ENCODE measurements at places on chromosomes 1 and 21.

DNA sequence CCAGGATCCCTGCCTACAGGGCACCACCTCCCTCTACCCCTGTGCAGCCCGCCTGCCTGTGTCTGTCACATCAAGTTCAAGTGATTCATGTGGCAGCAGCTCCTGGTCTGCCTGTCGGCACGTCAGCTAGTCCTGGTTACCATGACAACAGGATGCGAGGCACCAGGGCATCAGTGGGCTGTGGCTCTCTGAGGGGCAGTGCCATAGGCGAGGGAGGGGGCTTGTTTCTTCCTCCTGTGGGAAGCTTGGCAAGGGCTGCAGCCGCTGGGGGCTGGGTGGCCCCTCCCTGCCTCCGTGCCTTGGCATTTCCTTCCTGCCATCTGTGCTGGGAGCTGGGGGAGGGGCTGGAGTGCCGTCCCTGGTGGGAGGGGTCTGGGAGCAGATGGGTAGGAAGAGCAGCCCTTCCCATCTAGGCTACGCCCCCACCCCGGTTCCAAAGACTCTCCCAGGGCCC, 43.1 kb downstream of the FOXO6 start:
- no peak overlapping the region for H3K27ac ChIP-seq
- no peak for DNase-seq
- peaks cover 9% of the 10 kb centered on the region for H3K4me1 ChIP-seq
- no peaks in the 10 kb centered on the region for H3K27me3 ChIP-seq

DNA sequence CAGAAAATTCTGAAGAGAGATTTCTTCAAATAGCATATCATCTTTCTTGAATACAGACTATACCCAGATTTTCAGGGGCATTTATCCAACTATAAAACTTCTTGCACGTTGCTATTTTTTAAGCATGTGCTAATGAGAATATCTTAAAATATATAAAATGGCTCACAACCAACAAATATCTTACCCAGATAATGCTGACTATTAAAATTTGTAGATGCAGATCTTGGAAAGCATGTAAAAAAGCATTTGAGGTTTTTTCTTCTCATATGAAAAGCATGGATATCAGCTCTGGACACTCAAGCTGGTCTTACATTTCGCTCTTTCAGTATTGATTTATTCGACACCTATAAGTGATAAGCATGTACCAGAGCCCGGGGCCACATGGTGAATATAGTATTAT, 1187.7 kb upstream of the ADGRL4 start:
- H3K27ac ChIP-seq = no peak overlapping the region
- no peak overlapping the region for H3K4me3 ChIP-seq
- no peaks in the 10 kb centered on the region for H3K4me1 ChIP-seq
- H3K27me3 ChIP-seq = no peaks in the 10 kb centered on the region
- no peak for DNase-seq

- no peaks in the 10 kb centered on the region for H3K36me3 ChIP-seq
- H3K4me1 ChIP-seq = peaks cover 47% of the 10 kb centered on the region
- H3K27ac ChIP-seq = no peak overlapping the region
- no peak for DNase-seq
- no peak overlapping the region for H3K4me3 ChIP-seq
These were observed 77.2 kb downstream of the ADGRL2 start for GRCh38 chr1:81877940-81878339.

- no peak overlapping the region for H3K4me3 ChIP-seq
- no peak overlapping the region for H3K27ac ChIP-seq
- H3K27me3 ChIP-seq = no peaks in the 10 kb centered on the region
These were observed 69.0 kb downstream of the LEPR start for GRCh38 chr1:65489481-65489880.

DNA sequence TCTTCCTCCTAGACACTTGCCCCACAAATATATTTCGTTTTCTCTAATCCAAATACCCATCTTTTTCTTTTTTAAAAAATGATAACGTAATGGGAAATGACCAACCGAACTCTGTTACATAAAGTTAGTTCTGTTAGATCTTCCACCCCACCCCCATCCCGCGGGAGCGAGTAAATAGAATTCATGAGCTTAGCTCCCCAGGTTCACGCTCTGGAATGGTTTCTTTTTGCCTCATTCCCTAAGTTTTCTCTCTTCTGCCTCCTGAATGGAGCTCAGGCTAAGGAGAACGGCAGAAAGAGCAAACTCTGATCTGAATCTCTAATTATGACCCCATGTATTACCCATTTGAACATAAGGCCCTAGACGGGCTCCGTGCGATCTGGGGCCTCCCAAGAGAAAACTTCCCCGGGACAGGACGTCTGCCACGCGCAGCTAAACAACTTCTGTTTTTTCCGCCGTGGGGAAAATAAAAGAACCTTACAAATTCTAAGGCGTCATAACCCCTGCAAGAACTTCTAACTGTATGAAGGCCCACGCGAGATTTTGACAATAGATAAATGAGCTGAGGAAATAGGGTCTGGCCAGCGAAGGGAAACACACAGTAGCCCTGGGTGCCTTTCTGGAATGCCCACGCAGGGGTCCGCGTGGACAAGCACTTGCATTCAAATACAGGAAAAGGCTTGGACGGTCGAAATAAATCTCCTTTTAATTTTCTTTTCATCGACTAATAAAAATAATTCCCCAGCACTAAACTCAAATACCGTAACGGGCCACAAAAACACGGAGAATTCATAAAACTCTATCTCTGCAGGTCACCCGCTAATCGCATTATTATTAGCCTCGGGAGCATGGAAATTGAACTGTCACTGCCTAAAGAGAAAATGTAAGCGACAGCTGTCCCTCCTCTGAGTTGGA, 2.2 kb downstream of the TBX15 start:
- H3K27ac ChIP-seq = no peak overlapping the region
- DNase-seq = no peak
- no peak overlapping the region for H3K4me3 ChIP-seq

All from esophagus squamous epithelium (tissue), 5 donors.